ENCODE measurements at places on chromosomes 3 and 15.
A peak's percentile ranks its signal among the peaks of the same experiment; 100 is the strongest.

GRCh38 chr3:89227634-89228033 lies 120.2 kb downstream of the EPHA3 start:
- no peak for DNase-seq

GRCh38 chr3:12891985-12892839 lies 50.8 kb upstream of the RPL32 start:
- peak; percentile 67 for DNase-seq

DNA sequence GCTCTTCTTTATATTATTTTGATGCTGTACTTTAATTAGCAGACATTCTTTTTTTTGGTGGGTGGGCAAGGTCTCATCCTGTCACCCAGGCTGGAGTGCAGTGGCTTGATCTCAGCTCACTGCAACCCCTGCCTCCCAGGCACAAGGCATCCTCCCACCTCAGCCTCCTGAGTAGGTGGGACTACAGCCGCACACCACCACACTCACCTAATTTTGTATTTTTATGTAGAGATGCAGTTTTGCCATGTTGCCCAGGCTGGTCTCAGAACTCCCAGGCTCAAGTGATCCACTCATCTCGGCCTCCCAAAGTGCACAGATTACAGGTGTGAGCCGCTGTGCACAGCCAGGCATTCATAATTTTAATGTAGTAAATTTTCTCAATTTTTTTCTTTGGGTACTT lies 608.1 kb downstream of the ZNF385D start:
- no peak for DNase-seq

DNA sequence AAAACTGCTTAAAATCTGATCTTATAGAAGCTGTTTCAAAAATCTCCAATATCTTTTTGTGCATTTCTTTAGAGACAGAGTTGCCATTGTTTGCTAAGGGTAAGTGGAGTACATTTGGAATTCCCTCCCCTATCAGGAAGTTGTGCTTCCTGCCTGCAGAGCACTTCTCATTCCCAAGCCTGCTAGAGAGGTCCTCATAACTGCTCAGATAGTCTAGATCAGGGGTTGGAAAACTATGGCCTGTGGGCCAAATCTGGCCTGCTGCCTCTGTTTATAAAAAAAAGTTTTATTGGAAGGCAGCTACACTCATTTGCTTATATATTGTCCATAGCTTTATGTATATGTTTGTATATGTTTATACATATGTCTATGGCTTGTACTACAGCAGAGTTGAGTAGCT lies 333.7 kb upstream of the PROK2 start:
- DNase-seq: no peak

GRCh38 chr15:99211926-99212325 lies 37.5 kb downstream of the TTC23 start:
- DNase-seq: no peak

- no peak for DNase-seq
Observed at GRCh38 chr3:22236490-22237270, 485.7 kb upstream of the ZNF385D start.

- DNase-seq: no peak
Observed at GRCh38 chr3:165466856-165467255, 270.7 kb upstream of the SLITRK3 start.

GRCh38 chr15:52697051-52697450 lies 17.9 kb upstream of the ATOSA start:
- no peak for DNase-seq

- no peak for DNase-seq
Observed at GRCh38 chr3:43004282-43004681, 25.2 kb downstream of the GASK1A start.

Data from Kasumi-1 (cell line).